Panc1 (cell line): ENCODE measurements at places on chromosomes 11 and 22. TPM values are rescaled to one million over a fixed set of nuclear protein-coding genes. Genes with fewer than 3 reads are reported as not detected.

The OR52I2 gene
- total RNA-seq, result not detected

The MS4A1 gene
- 0.59 TPM for total RNA-seq

The VPREB3 gene
- not detected for total RNA-seq

The OR4D5 gene
- not detected for total RNA-seq

The SLCO2B1 gene
- total RNA-seq, result 0.77 TPM

The KCNJ1 gene
- not detected for total RNA-seq

The SYT13 gene
- 0.13 TPM for total RNA-seq

The DUSP8 gene
- total RNA-seq, result 5.5 TPM

The OR51M1 gene
- not detected for total RNA-seq

The TRIM49D1 gene
- total RNA-seq, result not detected

The OVOL1 gene
- 0.23 TPM for total RNA-seq

The MUC5AC gene
- total RNA-seq, result 0.03 TPM

The CCND1 gene
- 259 TPM for total RNA-seq

The NCR3LG1 gene
- 8.6 TPM for total RNA-seq

The CALCA gene
- total RNA-seq, result not detected

The DAGLA gene
- 6.4 TPM for total RNA-seq

The OR1S2 gene
- not detected for total RNA-seq

The KCTD14 gene
- total RNA-seq, result 19.3 TPM

The P2RX6 gene
- 0.46 TPM for total RNA-seq

The THY1 gene
- 13.7 TPM for total RNA-seq

The CYTH4 gene
- total RNA-seq, result 1.3 TPM

The APOBEC3G gene
- 4.8 TPM for total RNA-seq

The RRAS2 gene
- total RNA-seq, result 58.4 TPM

The ABCC8 gene
- 0.18 TPM for total RNA-seq

The B3GAT1 gene
- 0.10 TPM for total RNA-seq

The C22orf42 gene
- total RNA-seq, result not detected

The CWF19L2 gene
- 11.1 TPM for total RNA-seq

The NLRP14 gene
- total RNA-seq, result 0.08 TPM

The TPP1 gene
- 200 TPM for total RNA-seq

The SCGB1D2 gene
- total RNA-seq, result 0.85 TPM

The GP1BB gene
- total RNA-seq, result 3.6 TPM

The GPHA2 gene
- total RNA-seq, result not detected

The RBMXL2 gene
- 0.10 TPM for total RNA-seq

The TMEM151A gene
- total RNA-seq, result 11.0 TPM

The YAP1 gene
- 158 TPM for total RNA-seq

The OR4A15 gene
- not detected for total RNA-seq

The MMP12 gene
- not detected for total RNA-seq

The CD248 gene
- 0.15 TPM for total RNA-seq

The MLC1 gene
- total RNA-seq, result not detected

The PTPN5 gene
- not detected for total RNA-seq

The SHANK2 gene
- total RNA-seq, result 1.7 TPM

The FGF3 gene
- not detected for total RNA-seq

The FAT3 gene
- total RNA-seq, result 0.33 TPM

The ZNF280A gene
- total RNA-seq, result 0.10 TPM

The BTBD10 gene
- total RNA-seq, result 29.6 TPM

The TENM4 gene
- 0.39 TPM for total RNA-seq

The AQP11 gene
- 2.3 TPM for total RNA-seq

The ZNF70 gene
- total RNA-seq, result 3.2 TPM

The VSIG2 gene
- total RNA-seq, result not detected

The TSSK2 gene
- not detected for total RNA-seq

The HOATZ gene
- total RNA-seq, result not detected
